H1 (cell line): ENCODE measurements at places on chromosomes 11 and 22.

DNA sequence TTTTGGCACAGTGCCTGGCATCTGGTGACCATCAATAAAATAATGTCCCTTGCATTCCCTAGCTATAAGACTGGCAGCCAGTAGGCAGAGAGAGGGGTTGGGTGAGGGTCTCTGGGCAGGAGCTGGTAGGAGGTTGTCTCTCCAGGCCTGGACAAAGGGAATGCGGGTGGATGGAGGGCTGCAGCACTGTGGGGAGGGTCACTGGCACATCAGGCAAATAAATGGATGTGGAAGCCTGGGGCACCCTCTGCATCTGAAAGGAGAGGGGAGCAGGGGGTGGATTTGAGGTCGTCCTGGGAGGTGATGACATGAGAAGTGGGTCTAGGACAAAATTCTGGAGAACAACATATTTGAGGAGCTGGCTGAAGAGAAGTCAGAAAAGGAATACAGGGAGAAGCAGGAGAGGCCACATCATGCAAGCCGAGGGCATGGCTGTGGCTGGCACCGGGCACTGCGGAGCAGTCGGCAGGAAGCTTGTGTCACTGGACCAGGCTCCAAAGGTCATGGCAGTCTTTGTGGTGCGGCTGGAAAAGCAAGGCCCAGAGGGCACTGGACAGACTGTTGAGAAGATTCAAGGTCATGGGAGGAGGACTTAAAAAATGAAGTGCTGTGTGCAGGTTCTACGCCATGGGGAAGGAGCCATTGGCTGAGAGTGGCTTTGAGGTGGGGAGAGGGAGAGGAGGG lies 36.5 kb upstream of the THY1 start:
- no peak for DNase-seq

- no peak for DNase-seq
Observed at GRCh38 chr11:118938491-118939403, 13.0 kb upstream of the BCL9L start.

GRCh38 chr11:44833877-44834452 lies 107.2 kb downstream of the TSPAN18 start:
- DNase-seq = no peak

DNA sequence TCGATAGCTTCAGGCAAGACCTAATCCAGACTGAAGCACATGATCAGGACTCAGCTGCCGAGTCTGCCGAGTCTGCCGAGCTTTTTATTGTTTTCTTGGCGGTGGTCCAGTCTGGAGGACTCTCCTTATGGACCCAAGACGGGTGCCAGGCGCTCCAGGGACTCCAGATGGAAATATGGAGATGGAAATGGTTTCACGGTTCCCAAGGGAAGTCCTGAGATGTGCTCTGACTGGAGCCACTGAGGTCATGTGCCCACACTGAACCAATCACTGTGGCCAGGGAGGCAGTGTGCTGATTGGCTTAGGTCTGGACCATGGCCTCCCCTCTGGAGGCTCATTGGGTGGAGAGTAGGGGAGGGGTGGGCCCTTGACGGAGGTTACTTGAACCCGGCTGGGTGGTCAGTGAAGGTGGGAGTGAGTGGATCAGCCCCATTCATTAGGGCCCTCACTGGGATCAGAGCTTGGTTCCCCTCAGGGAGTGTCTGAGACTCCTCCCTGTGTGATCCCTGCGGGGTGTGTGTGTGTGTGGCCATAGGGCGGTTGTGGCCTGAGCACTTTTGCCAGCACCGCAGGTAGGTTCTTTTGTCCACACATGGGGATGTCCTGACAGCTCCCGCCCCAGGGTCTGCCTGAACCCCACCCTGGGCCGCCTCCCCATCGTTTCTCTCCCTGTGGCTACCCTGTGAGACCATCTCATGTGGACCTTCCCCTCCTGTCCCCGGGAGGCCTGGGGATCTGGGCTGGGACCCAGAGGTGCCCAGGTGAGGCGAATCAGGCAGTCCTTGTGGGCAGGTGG lies 14.0 kb downstream of the RPS6KA4 start:
- peak; percentile 62 for DNase-seq

DNA sequence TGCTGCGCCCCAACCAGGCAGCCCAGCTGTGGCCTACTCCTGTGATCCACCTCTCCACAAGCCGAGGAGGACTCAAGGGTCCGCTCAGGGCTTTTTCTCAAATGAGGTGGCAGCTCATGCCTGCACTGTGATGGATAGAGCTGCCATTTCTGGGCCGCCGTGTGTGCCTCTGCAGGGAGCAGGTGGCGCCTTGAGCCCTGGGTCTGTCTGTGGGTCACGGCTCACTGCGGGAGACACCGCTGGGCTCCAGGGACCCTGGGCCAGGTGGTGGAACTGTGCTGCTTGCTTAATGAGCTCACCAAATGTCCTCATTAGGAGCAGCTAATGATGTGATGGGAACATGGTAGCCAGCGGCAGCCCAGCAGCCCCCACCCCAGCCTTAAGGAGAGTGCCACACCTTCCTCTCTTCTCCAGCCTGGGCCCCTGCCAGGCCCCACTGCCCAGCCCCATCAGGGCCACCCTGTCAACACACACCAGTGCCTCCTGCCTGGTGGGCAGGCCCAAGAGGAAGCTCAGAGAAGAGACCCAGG lies 50.8 kb downstream of the DHCR7 start:
- no peak for DNase-seq

- no peak for DNase-seq
Observed at GRCh38 chr11:129443276-129443675, 67.6 kb downstream of the BARX2 start.

DNA sequence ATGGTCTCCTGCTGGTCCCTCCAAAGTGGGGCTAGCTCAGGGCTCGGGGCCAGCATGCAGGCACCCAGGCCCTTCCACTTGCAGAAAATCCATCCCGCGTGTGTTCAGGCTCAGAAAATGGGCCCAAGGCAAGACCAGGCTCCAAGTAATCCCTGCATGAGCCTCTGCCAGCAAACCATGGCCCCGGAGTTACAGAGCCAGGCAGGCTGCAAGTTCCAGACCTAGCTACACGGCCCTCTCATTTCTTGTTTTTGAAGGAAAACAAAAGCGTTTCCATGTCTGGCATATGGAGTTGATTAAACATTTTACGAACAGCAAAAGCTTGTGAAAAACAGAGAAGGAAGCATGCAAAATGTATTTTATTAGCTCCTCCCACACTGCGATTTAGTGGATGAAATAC lies 29.7 kb downstream of the KIAA0930 start:
- no peak for DNase-seq

- no peak for DNase-seq
Observed at GRCh38 chr11:92227959-92228935, 3.6 kb downstream of the FAT3 start.

DNA sequence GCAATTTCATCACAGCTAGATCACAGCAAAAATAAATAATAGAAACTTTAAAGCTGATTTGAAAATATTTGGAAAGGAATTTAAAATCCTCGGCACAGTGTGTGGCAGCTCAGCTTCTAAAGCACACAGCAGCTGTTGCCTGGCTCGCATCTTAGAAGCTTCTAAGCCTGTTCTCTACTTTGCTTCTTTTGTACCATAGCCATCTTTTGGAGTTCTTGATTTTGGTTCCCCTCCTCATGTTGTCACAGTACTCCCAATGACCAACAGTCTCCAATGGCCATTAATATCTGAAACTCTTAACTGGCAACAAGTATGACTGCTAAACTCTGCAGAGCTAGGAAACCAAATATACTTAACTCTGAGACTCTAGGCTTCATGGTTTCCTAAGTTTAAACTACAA lies 28.8 kb downstream of the CHKA start:
- DNase-seq = peak; percentile 13

- no peak for DNase-seq
Observed at GRCh38 chr11:130437848-130438247, 9.4 kb upstream of the ADAMTS8 start.

DNA sequence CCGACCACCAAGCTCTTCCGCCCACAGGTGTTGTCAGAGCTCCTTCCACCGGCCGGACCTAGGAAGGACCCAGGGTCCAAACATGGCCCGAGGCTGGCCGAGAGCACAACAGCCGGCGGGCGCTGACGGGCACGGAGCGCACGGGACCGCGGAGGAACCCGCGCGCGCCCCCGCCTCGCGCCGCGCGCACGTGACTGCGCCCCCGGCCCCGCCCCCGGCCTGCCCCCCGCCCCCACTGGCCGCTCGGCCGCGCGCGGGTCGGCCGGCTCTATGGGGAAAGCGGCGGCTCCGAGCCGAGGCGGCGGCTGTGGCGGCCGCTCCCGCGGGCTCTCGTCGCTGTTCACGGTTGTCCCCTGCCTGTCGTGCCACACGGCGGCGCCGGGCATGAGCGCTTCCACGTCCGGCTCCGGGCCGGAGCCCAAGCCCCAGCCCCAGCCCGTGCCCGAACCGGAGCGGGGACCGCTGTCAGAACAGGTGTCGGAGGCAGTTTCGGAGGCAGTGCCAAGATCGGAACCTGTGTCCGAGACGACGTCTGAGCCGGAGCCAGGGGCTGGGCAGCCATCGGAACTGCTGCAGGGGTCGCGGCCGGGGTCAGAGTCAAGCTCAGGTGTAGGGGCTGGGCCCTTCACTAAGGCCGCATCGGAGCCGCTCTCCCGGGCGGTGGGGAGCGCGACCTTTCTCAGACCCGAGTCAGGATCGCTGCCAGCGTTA lies at the start of gene OSBP2:
TSS of gene OSBP2 (plus strand) at position 235 of the 711 bp plus-strand sequence. CDS start at position 271, 36 bp downstream.
- peak; percentile 79 for DNase-seq

GRCh38 chr11:35337136-35337913 lies 82.0 kb downstream of the SLC1A2 start:
- DNase-seq = no peak

GRCh38 chr22:36445158-36445668 lies 36.2 kb downstream of the TXN2 start:
- no peak for DNase-seq

- DNase-seq = no peak
Observed at GRCh38 chr11:63779039-63779438, 10.5 kb upstream of the ZFTA start.

DNA sequence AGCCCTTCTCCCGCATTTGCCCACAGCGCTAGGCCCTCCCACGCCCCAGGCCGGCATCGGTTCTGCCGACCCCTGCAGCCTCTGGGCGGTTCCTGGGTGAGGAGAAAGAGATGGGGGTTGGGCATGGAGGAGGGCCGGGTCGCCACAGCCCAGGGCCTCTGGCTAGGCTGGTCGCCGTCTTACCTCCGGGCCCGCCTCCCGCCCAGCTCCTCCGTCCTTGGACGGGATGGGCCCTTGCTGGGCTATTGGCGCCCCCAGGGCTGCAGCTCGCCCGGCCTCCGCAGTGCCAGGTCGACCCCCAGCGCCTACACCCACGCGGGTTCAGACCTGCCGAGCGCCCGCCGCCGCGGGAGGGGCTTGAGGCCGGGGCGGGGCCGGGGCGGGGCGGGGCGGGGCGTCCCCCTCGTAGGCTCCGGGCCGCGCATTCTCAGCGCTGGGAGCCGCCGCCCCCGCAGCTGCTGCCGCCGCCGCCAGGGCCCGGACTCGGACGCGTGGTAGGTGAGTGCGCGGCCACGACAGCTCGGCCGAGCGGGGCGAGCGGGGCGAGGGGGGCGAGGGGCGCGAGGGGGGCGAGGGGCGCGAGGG lies at the start of gene CD151:
TSS of gene CD151 (plus strand) at position 424 of the 585 bp plus-strand sequence. CDS start 3,118 bp downstream, outside the sequence.
- no peak for DNase-seq
